Fibroblast of upper back skin (primary cell): ENCODE measurements at places on chromosomes 16 and 17.

- peak; percentile 47 for DNase-seq
Measured at GRCh38 chr16:12057266-12057665, 80.7 kb downstream of the SNX29 start.

DNA sequence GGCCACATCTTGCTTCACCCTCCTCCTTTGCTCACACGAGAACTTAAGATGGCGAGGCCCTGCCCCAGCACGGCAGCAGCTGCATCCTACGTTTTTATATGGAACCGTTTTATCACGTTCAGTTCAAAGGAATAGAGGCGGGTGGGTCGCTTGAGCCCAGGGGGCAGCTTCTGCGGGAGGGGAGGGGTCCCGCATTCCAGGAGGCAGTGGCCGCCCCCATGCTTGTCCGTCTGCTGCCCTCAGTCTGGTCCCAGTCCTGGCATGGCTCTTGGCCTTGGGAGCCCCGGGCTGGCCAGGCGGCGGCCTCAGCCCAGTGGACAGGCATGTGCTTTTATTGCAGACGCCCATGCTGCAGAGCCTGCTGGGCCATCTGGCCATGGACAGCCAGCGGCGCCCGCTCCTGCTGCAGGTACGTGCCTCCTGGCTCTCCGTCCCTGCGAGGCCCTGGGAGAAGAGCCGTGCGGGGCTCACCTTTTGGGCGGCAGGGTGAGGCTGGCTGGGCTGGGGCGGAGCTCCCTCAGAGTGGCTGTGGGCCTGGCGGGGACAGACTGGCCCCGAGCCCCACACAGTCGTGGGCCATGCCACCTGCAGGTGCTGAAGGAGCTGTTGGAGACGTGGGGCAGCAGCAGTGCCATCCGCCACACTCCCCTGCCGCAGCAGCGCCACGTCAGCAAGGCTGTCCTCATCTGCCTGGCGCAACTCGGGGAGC, 6.8 kb downstream of the TELO2 start:
- no peak for DNase-seq

GRCh38 chr16:86288716-86289294, 221.5 kb upstream of the FOXF1 start:
- no peak for DNase-seq

DNA sequence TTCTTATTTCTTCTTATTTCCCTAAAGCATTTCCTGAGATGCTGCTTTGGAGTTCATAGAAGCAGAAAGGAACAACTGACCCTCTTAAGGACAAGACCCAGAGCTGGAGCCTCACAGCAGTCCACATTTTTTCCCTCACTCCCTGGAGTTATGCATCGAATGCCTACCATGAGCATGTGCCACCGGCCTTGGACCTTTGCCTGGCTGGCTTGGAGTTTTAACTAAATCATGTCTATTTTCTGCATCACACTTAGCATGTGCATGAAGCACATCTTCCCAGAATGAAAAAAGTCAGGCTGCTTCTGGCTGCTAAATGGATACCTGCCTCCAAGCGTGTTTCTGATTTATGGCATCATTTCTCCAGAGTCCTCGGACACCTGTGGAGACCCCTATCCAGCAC, 104.5 kb downstream of the SPACA3 start:
- no peak for DNase-seq

GRCh38 chr17:72173499-72174116, 52.8 kb downstream of the SOX9 start:
- no peak for DNase-seq

DNA sequence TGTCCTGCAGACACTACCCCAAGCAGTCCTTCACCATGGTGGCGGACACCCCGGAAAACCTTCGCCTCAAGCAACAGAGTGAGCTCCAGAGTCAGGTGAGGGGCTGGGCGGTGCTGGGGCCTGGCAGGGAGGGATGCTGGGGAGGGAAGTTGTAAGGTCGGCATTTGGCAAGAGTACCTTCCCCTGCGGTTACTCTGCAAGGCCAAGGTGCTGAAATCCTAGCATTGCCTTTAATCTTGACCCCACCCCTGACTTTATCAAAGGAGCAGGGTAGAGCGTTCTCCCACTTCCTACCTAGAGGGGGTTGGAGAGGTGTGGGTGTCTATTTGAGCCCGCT, 20.5 kb downstream of the LASP1 start:
- no peak for DNase-seq

GRCh38 chr17:59373882-59374495, 42.5 kb downstream of the YPEL2 start:
- DNase-seq: peak; percentile 80

GRCh38 chr16:3503523-3503922, 2.7 kb downstream of the CLUAP1 start:
- DNase-seq: no peak

GRCh38 chr17:38748892-38749222, 721 bp upstream of the PCGF2 start:
- no peak for DNase-seq

DNA sequence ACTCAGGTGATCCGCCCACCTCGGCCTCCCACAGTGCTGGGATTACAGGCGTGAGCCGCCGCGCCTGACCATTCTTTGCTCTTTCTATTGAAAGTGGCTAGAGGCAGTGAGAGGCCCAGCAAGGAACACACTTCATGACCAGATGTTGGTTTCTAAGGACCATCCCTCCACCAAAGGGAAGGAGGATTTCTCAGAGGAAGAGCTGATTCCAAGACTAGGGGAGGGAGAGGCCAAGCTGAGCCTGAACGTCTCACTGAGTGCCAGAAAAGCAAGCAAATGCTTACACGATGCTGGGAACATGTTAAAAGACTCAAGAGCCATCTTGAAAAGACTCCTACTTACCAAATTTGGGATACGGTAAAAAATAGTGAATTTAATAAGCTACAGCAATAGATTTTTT, 79.2 kb downstream of the MRM3 start:
- DNase-seq: no peak

DNA sequence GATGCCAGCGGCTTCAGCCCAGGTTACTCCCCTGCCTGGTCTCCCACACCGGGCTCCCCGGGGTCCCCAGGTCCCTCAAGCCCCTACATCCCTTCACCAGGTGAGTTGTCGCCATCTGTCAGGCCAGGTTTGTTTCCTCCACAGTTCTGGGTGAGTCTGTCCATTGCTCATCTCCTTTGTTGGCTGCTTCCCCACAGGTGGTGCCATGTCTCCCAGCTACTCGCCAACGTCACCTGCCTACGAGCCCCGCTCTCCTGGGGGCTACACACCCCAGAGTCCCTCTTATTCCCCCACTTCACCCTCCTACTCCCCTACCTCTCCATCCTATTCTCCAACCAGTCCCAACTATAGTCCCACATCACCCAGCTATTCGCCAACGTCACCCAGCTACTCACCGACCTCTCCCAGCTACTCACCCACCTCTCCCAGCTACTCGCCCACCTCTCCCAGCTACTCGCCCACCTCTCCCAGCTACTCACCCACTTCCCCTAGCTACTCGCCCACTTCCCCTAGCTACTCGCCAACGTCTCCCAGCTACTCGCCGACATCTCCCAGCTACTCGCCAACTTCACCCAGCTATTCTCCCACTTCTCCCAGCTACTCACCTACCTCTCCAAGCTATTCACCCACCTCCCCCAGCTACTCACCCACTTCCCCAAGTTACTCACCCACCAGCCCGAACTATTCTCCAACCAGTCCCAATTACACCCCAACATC, 28.8 kb downstream of the POLR2A start:
- no peak for DNase-seq

- DNase-seq: no peak
Measured at GRCh38 chr17:67830440-67830839, 5.1 kb downstream of the BPTF start.

DNA sequence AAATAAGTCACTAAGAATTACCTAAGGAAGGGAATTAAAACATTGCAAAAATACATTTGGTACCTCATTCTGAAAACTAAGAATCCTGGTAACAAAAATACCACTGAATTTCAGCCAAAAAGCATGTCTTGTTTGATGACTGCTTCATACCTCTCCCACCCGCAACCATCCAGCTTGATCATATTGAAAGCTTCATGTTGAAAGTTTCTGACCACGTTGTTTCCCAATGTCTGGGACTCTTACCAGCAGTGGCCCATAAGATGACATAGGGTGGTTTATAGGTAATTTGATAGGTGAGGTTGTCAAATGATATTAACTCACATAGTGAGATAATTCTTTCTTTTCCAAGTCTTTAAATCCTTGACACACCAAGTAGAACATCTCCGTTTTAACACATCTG, 139.3 kb downstream of the CDH11 start:
- peak; percentile 80 for DNase-seq

GRCh38 chr17:40283662-40284061, 4.0 kb upstream of the CDC6 start:
- peak; percentile 93 for DNase-seq

DNA sequence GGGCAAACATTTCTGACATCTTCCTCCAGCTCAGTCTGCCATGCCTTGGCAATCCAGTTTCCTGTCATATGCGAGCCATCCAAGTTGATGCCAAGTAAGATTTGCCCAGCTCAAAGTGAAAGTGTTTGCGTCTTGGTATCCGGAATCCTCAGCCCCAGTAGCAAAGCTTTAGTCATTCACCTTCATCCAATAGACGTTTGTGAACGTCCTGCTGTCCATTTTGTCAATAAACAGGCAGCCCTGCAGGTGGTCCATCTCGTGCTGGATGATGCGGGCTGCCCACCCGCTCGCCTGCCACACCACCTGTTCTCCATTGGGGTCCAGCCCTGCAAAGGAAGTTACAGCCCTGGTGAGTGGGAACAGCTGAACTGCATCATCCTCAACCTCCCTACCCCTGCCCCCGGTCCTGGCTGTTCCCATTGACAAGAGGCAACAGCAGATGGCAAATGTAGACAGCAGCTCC, 1.5 kb downstream of the PDF start:
- no peak for DNase-seq

GRCh38 chr17:57068222-57068658, 16.8 kb upstream of the AKAP1 start:
- no peak for DNase-seq

- peak; percentile 23 for DNase-seq
Measured at GRCh38 chr16:67104061-67104460, 5.7 kb upstream of the PHAF1 start.

GRCh38 chr16:1193825-1194581, 31.1 kb downstream of the TPSG1 start:
- no peak for DNase-seq
